Mesothelial cell of epicardium (in vitro differentiated cells): ENCODE measurements at places on chromosomes 11 and 22. TPM values are rescaled to one million over a fixed set of nuclear protein-coding genes. Genes with fewer than 3 reads are reported as not detected.

GRCh38 chr11:107683061-107683460, 28.8 kb downstream of the SLN start:
- DNase-seq: no peak

DNA sequence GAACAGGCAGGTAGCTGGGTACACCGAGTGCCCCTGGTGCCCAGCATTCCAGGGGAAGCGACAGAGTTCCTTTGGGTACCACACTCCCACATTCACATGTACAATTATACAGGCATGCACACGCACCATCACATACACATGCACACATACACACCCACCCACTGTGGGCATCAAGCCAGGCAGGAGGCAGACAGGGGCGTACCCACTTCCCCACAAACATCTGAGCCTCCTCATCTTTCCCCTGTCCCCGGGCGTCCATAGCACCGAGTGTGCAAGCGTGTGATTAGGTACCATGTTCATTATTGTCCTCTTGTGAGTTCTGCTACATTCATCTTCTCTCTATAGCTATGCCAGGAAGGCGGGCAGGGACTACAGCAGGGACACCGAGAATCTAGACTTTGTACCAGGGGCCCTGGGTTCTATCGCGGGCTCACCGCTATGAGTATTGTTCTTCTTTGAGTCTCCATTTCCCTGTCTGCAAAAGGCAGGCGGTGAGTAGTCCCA, 2.1 kb upstream of the CARD10 start:
- DNase-seq: no peak

- no peak for DNase-seq
These were observed 495 bp downstream of the GPR137 start for GRCh38 chr11:64285885-64286800.

DNA sequence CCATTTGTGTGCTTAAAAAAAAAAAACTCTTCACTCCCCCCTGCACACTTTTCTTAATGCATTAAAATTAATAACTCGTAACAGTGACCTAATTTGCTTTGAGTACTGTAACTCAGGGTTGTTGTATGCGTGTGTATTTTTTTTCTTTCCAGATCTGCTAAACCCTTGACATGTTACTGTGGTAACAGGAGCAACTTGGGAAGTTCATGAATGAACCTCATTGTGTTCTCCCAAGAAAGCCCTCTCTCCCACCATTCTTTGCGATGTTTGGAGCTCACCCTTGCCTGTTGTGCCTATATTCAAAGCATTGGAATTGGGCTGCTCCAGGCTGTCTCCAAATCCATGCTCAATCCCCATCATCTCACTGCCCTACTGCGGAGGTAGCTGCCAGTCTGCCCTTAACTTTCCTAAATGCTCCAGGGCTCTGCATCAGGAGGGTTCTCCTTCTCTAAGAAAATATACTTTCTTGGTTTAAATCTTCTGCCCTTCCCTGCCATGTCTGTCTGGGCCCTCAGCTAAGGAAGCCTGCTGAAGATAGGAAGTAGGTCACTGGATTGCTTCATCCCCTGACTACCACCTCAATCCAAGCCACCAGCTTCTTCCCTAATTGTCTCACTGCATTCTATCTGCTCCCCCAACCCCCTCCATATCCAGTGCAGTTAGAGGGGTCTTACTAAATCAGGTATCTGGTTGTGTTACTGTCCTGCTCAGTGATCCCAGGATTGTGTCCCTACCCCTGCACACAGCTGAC, 70.3 kb downstream of the KIRREL3 start:
- no peak for DNase-seq

- DNase-seq: no peak
These were observed 12.5 kb upstream of the APOL5 start for GRCh38 chr22:35705141-35705540.

PPME1 gene
- 50.6 to 52.8 TPM (median 51.6 TPM) in 3 replicates for total RNA-seq

PNPLA5 gene
- not detected in 3 replicates for total RNA-seq

OR51E2 gene
- 0.11 TPM in 1 of 3 replicates, not detected in the others for total RNA-seq

BDNF gene
- 7.1 to 8.5 TPM (median 7.9 TPM) in 3 replicates for total RNA-seq

KBTBD3 gene
- 2.8 to 4.1 TPM (median 3.5 TPM) in 3 replicates for total RNA-seq

ELMOD1 gene
- total RNA-seq: 0.69 to 0.75 TPM (median 0.73 TPM) in 3 replicates

HTR3B gene
- not detected in 3 replicates for total RNA-seq

ANKK1 gene
- total RNA-seq: 2.1 to 2.8 TPM (median 2.4 TPM) in 3 replicates
